ENCODE measurements at places on chromosomes 12 and 14. TPM values are rescaled to one million over a fixed set of nuclear protein-coding genes. Genes with fewer than 3 reads are reported as not detected.

PZP gene
- 1.1 TPM for total RNA-seq

IL31 gene
- total RNA-seq = not detected

WSCD2 gene
- not detected for total RNA-seq

GARIN6 gene
- not detected for total RNA-seq

RTL1 gene
- total RNA-seq = not detected

ATF7 gene
- total RNA-seq = 19.1 TPM

MYL2 gene
- total RNA-seq = not detected

TAS2R9 gene
- 0.13 TPM for total RNA-seq

CLEC1B gene
- not detected for total RNA-seq

KRT71 gene
- total RNA-seq = not detected

NKX2-1 gene
- not detected for total RNA-seq

CLEC4D gene
- total RNA-seq = not detected

TESPA1 gene
- not detected for total RNA-seq

ARID4A gene
- total RNA-seq = 28.9 TPM

CTSG gene
- total RNA-seq = not detected

FIGNL2 gene
- total RNA-seq = 0.31 TPM

CD163L1 gene
- 15.8 TPM for total RNA-seq

IRAK3 gene
- 13.3 TPM for total RNA-seq

ESR2 gene
- total RNA-seq = 0.49 TPM

DPPA3 gene
- not detected for total RNA-seq

RFLNA gene
- 0.13 TPM for total RNA-seq

MYH6 gene
- not detected for total RNA-seq

SOAT2 gene
- not detected for total RNA-seq

LRTM2 gene
- total RNA-seq = not detected

A2ML1 gene
- total RNA-seq = not detected

SERPINA1 gene
- not detected for total RNA-seq

FOXN4 gene
- total RNA-seq = not detected

SALL2 gene
- total RNA-seq = 0.49 TPM

NANOG gene
- not detected for total RNA-seq

TMEM179 gene
- total RNA-seq = 0.19 TPM

ARHGDIB gene
- 244 TPM for total RNA-seq

OVCH1 gene
- total RNA-seq = not detected

FAM186B gene
- under 0.01 TPM for total RNA-seq

LGR5 gene
- total RNA-seq = not detected

PLEKHG7 gene
- total RNA-seq = not detected

BTG1 gene
- total RNA-seq = 65.8 TPM

MCRS1 gene
- 55.5 TPM for total RNA-seq

RASAL1 gene
- total RNA-seq = not detected

All from bladder microvascular endothelial cell (primary cell).